ENCODE measurements at places on chromosomes 6 and 20.

DNA sequence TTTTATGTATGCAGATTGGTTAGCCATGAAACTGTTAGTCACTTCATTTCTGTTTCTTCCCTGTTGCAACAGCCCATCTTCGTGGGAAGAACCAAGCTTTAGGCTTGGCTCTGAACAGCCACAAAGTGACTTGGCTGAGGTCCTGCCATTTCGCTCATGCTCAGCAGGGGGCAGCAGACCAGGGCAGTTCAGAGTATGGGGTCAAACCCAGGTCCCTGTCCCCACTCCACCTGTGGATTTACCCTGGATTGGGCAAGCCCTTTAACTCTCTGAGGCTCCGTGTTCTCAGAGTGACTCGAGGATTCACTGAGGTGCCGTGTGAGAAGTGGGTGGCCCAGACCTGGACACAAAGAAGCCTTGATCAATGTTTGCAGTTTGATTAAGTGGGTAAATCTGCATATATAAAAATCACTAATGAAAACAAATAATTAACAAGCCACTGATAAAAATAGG, 19.8 kb upstream of the MAP1LC3A start:
- DNase-seq = no peak

DNA sequence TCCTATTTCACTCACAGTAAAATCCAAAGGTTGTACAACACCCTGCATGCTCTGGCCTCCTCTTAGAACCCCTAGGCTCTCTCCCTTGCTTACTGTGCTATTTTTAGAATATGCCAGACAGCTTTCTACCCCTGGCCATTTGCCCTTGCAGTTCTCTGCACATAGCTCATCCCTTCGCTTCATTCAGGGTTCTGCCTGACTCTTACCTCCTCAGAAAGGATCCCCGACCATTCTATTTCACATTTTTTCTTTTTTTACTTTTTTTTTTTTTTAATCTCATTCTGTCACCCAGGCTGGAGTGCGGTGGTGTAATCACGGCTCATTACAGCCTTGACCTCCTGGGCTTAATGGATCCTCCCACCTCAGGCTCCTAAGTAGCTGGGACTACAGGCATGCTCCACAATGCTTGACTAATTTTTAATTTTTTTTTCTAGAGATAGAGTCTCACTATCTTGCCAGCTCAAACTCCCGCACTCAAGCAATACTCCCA, 33.6 kb downstream of the COMMD7 start:
- DNase-seq = no peak

- no peak for DNase-seq
Observed at GRCh38 chr6:7249946-7250643, 62.9 kb downstream of the SSR1 start.

GRCh38 chr6:36049582-36049981, 22.0 kb downstream of the MAPK14 start:
- DNase-seq = no peak

GRCh38 chr20:17653835-17654648, 28.0 kb downstream of the RRBP1 start:
- no peak for DNase-seq
